NCI-H1930 (cell line): ENCODE measurements at places on chromosomes 5 and 9.

DNA sequence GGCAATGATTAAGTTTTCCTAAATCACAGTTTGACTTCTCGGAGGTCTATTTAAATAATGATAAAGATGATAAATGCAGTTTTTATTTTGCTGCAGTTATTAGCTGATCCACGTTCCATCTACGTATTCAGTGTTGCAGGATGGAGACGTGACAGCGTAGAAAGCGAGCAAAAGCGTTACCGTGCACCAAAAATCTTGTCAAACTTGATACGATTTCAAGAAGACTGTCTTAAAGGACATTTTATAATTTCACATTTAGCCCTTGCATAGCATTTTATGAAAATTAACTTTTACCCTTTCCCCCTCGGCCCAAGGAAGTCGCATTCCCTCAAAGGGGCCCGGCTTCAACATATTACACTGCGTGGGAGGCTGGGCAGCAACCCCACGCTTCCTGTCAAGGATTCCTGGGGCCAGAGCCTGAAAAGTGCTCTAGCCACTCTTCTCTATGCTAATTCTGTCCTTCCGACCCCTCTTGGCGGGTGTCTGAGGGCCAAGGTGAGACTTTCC, 7.1 kb upstream of the PURA start:
- no peak for DNase-seq

DNA sequence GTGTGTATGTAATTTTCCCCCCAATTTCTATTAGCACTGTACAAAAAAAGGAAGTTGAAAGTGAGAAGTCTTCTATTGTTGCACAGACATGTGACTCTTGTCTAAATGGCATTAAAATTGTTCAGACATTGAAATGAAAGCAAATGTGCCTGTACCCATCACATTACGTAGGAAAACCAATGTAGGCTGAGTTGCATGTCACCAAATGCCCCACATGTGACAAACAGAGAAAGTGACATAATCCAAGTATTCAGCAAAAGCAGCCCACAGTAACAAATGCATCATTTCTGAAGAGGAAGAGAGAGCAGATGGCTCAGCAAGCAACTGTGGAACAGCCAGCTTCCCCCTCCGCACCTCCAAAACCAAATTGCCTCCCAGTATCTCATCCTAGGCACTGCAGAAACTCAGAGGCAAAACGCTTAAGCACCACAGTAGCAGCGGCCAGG, 161.5 kb upstream of the NR4A3 start:
- no peak for DNase-seq

GRCh38 chr9:30511666-30512065, 1872.8 kb upstream of the ACO1 start:
- no peak for DNase-seq

DNA sequence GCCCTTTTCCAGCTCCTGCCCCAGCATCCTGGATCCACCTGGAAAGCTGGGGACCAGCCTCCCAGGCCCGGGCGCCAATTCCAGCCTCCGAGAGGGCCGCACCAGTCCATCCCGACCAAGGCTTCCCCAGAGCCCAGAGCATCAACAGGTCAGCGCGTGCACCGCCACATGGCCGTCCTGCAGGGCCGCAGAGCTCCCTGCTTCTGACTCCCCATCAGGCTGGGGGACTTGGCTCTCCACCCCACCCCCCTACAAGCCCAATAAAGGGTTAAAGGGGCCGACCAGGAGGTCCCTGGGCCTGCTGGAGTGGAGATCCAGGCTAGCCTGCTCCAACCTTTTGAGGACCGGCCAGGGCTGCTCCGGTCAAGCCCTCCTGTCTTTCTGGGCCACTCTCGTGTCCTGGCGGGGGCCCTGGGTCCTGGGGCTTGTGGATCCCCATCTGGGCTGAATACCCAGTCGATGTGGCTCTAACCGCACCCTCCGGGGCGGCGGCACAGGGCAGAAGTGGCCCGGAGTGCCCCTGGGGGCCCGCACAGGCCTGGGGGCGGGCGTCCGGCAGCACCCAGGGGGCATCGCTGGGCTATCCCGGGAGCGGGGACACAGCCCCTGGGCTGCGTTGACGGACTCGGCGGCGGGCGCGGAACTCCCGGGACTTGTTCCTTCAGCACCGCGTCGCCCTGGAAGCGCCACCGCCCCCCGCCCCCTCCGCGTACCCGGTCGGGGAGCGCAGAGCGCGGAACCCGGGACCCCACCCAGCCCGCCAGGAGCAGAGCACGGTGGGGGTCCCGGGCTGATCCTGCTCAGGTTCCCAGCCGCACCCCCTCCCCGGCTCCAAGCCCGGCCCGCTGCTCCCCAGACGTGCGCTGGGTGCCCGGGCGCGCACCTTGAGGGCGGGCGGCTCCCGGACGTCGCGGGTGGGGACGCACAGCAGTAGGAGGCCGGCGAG, 590 bp downstream of the ENTPD2 start:
- no peak for DNase-seq
